ENCODE measurements at places on chromosomes 2 and 18.

GRCh38 chr2:161209902-161210301 is 49.7 kb downstream of the TANK start:
- DNase-seq, result no peak

DNA sequence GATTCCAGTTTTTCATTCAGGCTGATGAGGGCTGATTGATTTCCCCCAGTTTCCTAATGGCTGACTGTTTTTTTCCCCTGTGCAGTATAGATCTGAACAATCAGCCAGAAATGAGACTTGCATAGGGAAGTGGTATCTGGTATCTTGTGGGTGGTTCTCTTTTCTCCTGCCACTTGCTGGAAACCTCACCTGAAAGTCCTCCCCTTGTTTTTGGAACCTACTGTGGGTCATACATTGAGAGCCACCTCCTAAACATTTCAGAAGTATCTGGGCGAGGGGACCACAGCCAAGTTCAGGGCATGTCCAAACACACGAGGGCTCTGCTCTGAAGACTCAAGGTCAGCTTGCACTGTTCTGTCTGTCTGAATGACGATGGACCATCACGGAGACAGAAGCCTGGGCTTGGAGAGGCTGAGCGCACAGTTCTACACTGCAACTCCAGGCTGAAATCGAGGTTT is 19.3 kb downstream of the ALPK2 start:
- DNase-seq, result no peak

DNA sequence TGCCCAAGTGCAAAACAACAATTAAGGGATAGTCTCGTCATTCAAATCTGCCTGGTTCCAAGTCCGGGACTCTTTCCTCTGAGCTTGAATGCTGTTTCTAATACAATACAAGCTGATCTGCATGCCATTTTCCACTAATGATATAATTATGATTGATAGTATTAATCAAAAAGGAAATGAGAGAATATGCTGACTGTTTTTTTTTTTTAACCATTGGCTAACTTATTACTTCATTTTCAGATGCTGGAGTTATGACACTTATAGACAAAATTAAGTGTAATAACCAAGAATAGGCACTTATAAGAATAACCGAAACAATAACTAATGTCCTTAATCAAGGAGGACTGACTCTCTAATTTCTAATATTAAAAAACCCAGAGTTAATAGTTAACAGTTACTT is 343.6 kb downstream of the LPIN1 start:
- DNase-seq, result no peak

DNA sequence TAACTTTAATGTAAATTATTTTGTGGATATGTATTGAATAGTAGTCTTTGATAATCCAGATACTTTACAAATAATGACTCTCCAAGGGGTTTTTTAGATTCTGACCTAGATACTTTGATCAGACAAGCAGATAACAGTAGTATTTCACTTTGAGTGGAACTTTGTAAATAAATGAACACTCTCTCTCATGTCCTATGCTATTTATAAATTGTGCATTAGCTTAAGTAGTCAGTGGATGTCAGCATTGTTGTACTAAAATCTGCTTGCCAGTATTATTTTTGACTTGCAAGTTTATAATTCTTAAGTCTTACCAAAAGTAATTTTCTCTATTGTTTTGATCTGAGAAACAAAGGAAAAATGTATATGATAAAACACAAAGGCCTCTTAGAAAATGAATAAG is 1113.1 kb upstream of the NRXN1 start:
- no peak for DNase-seq

GRCh38 chr2:111919365-111919764 is 21.0 kb downstream of the MERTK start:
- no peak for DNase-seq

DNA sequence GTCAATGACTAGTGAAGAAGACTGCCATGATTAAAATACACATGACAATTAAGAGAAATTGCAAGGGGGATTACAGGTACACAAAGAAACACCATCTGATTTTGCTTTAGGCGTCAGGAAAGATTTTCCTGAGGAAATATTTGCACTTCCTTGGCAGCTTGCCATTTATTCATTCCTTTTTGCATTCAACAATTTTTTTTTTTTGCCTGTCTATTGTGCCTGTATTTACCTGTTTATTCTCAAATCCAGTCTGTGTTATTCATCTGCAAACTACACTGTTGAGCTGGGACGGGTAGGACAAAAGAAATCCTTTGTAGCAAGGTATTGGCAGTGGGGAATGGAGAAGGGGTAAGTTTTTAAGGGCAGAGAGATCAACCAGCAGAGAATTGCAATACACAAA is 31.8 kb downstream of the SMAD2 start:
- DNase-seq, result no peak

All from NCI-H2081 (cell line).